Hematopoietic multipotent progenitor cell treated with erythropoietin and hydrocortisone succinate and interleukin-3 and kit ligand, for 6 days (in vitro differentiated cells): ENCODE measurements at places on chromosomes 16 and 17.

DNA sequence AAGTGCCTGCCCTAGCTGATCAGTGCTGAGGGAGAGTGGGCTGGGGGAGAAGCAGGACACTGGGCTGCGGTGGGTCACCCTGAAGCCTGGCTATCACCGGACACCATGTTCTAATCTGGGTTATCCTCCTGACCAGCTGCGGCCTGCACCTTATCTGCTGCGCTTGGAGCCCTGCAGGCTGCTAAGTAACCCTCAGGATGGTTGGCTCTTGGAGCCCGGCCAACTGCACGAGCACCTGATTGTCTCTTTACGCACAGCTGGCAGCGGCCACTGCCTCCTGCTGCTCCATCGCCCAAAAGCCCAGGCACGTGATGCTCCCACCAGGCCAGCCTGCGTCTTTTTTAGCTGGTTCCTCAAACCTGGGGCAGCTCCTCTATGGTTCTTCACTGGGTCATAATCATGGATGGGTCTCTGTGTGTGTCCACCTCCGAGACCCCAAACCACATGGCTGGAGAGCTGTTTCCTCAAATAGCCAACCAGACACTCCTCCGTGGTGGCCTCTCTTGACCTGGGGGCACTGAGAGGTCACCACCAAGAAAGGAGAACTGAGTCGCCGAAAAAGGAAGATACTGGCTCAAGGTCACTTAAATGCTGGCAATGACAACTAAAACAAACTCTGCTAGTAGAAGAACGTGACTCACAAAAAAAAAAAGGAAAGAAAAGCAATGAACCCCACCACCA, 21.7 kb downstream of the SPHK1 start:
- peak; percentile 85 for DNase-seq

DNA sequence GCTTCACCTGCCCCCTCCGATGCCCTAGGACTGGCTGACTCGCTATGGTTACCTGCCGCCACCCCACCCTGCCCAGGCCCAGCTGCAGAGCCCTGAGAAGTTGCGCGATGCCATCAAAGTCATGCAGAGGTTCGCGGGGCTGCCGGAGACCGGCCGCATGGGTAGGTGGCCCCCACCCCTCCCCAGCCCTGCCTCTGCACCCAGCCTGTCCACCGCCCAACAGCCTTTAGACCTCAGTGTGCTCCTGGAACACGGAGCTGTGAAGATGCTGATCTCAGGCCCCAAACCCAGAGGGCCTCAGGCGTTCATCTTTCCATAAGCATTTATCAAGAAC, 993 bp downstream of the MMP25 start:
- no peak for DNase-seq

GRCh38 chr16:1076801-1077576, 4.4 kb downstream of the SSTR5 start:
- no peak for DNase-seq

DNA sequence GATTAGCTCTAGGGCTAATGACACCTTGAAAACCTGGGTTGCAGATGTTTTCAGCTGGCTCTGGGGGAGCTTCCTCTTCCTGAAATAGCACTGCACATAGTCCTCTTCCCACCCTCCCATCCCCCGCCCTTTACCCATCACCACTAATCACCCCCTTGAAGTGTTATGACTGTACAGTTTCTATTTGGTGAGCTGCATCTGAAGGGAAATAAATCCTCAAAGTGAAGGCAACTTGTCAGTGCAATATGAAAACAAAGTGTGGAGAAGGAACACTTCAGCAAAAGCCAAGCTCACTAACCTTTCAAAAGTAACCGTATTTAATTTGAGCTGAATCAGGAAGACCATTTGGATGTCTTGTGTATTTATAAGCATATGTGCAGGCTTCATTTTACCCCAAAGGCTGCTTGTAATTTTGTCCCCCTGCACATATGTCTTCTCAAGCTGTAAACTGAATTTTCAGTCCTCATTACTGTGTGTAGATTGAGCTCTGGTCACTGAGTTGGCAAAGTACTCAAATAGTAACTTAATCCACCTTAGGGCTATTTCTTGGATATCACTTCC, 44.1 kb upstream of the CA10 start:
- DNase-seq, result no peak

GRCh38 chr16:30351586-30352419, 3.3 kb downstream of the CD2BP2 start:
- DNase-seq, result no peak

DNA sequence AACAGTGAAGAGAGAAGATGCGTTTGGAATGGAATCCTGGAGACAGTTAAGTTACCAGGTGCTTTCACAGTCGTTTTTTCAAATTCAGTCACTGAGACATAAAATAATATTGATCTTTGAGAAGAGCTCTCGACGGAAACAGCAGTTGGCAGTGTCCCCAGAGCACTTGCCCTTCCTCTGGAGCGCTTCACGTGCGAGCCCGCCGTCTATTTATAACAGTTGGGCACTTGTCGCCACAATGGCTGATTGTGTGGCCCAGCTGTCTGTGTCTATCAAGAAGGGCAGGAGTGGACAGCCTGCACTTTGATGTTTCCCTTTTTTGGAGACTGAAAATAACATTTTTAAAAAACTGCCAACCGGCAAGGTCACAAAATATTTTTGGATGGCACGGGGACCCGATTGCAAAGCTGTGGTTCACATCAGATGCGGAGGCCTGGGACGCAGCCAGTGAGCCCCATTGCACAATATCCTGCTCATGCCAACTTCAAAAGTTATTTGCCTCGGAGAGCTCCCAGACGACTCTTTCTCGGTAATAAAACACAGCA, 62.9 kb downstream of the ADCY9 start:
- peak; percentile 76 for DNase-seq

DNA sequence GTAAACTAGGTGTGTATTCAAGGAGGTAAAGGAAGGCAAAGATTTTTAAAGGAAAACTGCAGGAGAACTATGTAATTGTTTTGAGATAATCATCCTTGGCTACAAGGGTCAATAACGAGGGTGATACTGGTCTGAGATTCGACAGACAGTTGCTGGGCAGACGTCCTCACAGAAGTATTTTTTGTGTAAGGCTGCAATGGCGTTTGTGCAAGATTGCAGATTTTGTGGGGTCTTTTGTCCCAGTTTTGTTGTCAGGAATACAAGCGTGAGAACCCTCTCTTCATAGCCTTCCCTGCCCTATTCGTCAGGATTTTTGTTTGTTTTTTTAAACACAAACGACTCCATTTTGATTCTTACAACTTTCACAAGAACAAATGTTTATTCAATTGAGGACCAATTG, 57.5 kb downstream of the GPR139 start:
- no peak for DNase-seq

- no peak for DNase-seq
These were observed 398.2 kb downstream of the SOX9 start for GRCh38 chr17:72518753-72519597.

DNA sequence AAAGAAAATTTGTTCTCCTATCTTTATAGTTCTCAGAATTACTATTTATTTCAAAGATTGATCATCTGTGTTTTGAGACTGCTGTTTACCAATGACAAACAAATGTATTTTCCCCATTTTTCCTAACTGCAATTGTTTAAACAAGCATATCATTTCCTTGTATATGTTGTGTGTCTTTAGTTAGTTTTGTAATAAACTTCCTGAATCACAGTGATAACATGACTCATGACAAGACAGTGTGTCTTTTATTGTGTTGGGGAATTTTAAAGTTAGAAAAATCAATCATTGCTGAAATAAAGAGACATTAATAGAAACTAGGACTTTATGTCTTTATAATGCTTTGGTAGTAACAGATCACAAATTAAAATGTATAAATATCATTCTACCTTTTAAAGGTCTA, 348.5 kb downstream of the KCNJ2 start:
- no peak for DNase-seq

- no peak for DNase-seq
These were observed 87.2 kb upstream of the NOG start for GRCh38 chr17:56506349-56506748.

- no peak for DNase-seq
These were observed 14.2 kb downstream of the KIF1C start for GRCh38 chr17:5011928-5012327.

DNA sequence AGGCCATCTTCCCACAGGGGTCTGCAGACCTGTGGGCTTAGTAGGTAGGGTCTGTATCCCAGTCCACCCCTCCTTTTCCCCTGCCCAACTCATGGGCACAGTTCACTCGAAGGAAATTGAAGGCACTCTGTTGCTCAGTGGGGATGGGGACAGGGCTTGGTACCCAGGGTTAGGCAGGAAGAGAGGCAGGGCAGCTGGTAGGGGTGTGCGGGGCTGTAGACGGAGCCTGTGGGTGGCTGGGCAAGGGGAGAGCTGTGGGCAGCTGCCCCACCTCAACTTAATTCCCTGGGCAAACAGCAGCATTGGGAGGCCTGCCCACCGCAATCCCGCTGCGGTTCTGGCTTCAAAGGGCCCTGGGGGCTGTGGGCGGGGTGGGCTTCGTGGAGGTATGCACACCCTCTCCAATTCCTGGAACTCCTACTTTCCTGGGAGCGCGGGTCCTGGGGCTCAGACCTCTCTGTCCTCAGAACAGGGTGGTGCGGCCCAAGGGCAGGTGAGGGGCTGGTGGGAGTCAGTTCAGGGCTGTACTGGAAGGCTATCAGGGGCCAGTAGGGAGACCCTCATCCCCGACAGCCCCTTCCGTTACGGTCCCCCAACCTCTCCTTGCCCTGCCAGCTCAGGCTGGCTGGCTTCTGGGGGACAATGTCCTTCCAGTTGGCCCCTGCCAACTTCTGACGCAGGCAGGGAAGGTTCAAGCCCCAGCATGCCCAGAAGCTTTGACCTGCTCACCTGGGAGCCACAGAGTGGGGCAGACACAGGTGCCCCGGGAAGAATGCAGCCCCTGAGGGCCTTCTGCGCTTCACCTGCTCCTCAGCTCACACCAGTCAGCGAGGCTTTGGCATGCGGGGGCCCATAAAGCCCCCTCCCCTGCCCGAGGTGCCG, 9.1 kb downstream of the FOXJ1 start:
- DNase-seq, result no peak

DNA sequence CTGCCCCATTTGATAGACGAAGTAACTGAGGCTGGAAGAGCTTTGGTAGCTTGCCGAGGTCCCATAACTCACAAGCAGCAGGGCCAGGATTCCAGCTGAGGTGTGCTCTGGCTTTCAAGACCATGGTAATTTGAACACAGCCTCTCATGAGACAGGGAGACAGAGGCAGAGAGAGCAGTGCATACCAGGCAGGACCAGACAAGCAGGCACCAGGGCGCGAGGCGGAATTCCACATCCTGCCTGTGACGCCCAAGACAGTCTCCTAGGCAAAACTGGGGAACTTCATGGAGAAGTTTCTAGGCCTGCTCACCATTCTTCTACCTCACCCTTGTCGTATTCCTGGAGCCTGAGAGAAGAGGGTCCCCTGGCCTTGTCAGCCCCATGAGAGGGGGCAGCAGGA, 19.2 kb downstream of the SDK2 start:
- no peak for DNase-seq

DNA sequence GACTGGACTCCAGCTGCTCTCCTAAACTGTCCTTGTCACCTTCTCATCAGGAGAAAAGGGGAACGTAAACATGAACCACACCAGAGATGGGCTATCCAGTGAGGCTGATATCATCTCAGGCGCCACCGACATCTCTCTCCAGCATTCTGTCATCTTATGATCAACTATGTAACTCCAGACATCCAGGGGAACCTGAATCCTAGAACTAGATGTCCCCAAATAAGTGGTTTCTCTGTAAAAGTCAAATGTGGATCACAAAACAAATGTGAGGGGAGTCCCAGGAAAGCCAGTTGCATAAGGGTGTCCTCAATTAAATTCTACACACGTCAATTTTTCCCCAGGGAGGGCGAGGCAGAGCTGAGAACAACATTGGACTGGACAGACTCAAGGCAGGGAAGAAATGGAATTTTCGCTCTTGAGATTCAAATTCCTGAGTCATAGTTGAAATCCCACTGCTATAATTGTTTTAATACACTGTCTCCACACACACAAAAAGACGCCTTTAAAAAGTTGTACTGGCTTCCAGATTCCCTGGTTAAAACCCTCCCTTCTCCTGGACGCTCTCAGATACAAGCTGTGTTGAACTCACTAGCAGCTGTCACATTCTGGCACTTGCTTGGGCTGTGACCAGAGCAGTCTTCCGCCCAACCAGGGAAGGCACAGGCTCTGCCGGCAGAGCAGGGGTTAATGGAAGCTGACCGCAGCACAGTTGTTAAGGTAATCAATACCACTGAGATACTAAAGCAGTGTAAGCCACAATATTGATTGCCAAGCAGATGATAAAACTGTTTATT, 62.6 kb downstream of the ZFHX3 start:
- DNase-seq, result no peak

GRCh38 chr16:71479420-71479819, 9.7 kb downstream of the ZNF19 start:
- peak; percentile 90 for DNase-seq

DNA sequence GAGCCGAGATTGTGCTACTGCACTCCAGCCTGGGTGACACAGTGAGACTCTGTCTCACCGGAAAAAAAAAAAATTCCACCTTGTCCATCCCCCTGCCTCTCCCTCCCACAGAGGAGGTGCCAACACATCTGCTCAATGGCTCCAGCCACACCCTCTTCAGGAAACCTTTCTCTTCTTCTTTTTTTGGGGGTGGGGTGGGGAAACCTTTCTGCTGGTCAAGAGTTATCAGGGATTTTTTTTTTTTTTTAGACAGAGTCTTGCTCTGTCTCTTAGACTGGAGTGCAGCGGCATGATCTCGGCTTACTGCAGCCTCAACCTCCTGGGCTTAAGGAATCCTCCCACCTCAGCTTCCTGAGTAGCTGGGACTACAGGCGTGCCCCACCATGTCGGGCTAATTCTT, 18.7 kb downstream of the TNS4 start:
- no peak for DNase-seq

GRCh38 chr17:17566896-17567513, 24.5 kb downstream of the PEMT start:
- DNase-seq, result no peak

DNA sequence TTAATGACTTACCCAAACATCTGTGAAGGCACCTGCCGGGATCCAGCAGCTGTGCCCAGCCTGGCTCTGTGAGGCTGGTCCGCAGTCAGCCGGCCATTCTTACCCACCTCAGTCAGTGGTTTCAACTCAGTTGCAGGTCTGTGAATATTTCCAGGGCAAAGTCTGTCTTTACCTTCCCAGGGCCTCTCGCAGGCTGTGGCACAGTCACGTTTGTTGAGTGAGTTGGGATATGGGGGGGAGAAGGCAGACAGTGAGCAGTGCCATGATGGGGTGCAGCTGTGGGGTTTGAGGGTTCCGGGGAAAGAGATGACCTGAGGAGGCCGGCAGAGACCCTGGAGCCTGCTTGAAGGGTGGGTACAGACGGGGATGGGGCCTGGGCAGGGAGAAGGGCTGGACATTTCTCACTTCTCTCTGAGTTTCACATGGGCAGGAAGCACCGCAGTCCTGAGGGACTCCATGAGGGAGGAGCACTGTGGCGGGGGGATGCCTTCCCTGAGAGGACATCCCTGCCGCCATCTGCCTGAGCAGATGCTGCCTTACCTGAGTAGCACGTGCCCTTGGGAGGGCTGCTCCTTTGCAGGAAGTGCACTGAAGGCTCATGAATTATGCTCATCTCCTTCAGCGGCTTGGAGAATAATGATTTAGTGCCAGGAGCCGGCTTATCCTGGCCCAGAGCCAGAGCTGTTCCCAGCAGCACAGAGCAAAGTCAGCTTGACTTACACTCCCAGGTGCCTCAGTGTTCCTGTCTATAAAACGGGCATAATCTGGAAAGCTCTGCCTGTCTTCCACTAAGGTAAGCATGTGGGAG, 48.1 kb downstream of the KSR1 start:
- DNase-seq, result no peak
